ENCODE measurements at places on chromosomes 13 and 19.

DNA sequence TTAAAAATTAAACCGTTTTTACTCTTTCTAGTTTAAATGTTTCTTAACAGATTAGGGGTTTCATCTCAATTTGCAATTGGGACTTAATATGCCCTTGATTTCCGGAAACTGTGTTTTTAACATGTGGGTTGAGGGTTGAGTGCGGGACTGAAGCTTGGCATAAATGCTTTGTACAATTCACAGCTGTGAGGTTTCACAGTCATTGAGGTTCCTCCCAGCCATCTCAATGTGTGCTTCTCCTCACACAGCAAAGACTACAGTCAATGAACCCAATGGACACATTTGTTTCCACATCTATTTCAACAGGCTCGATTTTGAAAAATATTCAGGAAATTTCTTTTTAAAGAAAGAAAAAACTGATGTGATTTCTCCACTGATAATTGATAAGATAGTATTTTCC, 328.6 kb downstream of the TBC1D4 start:
- no peak overlapping the region for H3K27ac ChIP-seq
- H3K27me3 ChIP-seq, result no peaks in the 10 kb centered on the region
- H3K36me3 ChIP-seq, result no peaks in the 10 kb centered on the region
- no peaks in the 10 kb centered on the region for H3K4me1 ChIP-seq

DNA sequence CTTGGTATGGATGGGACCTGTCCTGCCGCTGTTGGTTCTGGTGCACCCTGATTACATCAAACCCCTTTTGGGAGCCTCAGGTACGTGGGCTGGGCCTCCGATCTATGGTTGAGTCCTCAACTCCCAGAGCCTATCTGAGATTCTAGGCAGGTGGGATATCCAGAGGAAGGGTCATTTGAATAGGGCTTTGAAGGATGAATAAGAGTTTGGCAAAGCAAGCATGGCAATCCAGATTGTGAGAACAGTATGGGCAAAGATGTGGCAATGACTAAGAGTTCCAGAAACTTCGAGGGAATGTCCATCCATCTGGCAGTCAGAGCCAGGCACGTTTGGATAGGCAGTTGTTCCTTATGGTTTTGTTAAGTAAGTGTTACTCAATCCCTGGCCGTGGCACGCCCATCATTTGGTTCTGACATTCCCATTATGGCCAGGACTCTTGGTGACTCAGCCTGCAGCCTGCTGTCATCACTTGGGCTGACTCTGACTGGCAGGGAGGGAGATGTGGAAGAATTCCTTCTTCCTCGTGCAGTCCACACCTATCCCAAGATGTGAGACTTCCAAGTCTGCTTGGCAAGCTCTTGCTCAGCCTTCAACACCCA, 21.5 kb downstream of the CYP4F22 start:
- no peak overlapping the region for H3K27ac ChIP-seq
- no peaks in the 10 kb centered on the region for H3K27me3 ChIP-seq
- H3K36me3 ChIP-seq, result no peaks in the 10 kb centered on the region
- no peaks in the 10 kb centered on the region for H3K4me1 ChIP-seq
- H3K4me3 ChIP-seq, result no peak overlapping the region
- DNase-seq, result no peak

- no peak for DNase-seq
- no peak overlapping the region for H3K27ac ChIP-seq
- H3K4me1 ChIP-seq, result peaks cover 10% of the 10 kb centered on the region
- H3K36me3 ChIP-seq, result no peaks in the 10 kb centered on the region
Measured at GRCh38 chr19:33227242-33227650, 1.6 kb upstream of the SLC7A10 start.

- DNase-seq, result no peak
- peaks cover 22% of the 10 kb centered on the region for H3K36me3 ChIP-seq
- no peaks in the 10 kb centered on the region for H3K4me1 ChIP-seq
- H3K27ac ChIP-seq, result no peak overlapping the region
- no peaks in the 10 kb centered on the region for H3K27me3 ChIP-seq
Measured at GRCh38 chr19:9636018-9636417, 15.0 kb upstream of the ZNF561 start.

DNA sequence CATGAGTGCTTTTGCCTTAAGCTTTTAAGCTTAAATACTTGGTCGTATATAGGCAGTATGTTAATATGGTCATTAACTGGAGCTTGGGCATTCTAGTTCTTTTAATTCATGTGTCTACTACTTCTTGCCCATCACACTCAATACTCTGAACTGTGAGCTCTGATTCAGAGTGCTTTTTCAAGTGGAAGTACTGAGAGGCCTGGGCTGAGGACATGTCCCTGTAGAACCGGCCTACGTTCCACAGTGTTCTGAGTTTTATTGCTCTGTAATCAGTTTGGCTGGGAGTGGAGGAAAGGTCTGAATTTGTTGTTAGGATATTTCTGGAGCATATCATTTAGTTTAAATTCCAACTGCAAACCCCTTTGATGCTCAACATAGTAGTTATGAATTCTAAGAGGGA, 1744.8 kb upstream of the MIR17HG start:
- H3K4me1 ChIP-seq, result no peaks in the 10 kb centered on the region
- H3K27ac ChIP-seq, result no peak overlapping the region
- no peaks in the 10 kb centered on the region for H3K36me3 ChIP-seq
- no peaks in the 10 kb centered on the region for H3K27me3 ChIP-seq

DNA sequence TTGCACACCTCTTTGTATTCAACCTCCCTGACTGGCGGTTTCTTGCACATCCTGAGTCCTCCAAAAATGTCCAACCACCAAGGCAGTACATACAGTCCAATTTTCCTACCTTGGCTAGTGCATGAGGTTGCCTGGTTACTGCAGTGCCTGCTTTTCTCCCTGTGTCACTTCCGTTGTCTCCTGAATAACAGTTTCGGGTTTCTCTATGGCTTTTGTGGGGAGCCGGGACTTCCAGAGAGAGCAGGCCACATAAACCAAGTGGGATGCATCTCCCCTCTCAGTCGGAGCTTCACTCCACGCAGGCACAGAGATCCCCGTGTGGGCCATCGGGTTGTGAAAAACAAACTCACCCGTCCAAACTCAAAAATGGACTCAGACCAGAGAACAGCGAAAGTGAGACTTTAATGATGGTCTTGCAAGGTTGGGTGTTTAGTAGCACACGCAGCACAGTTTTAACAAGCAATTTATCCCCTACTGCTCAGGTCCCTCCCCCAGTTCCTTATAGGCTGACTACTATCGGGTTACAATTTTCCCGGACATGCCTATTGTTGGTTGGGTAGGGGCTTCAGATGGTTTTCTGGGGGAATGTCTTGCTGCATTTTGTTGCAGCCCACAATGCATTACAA, 173.1 kb downstream of the POU4F1 start:
- H3K27ac ChIP-seq, result no peak overlapping the region
- H3K4me1 ChIP-seq, result peaks cover 3% of the 10 kb centered on the region
- no peaks in the 10 kb centered on the region for H3K36me3 ChIP-seq
- H3K4me3 ChIP-seq, result no peak overlapping the region
- H3K27me3 ChIP-seq, result no peaks in the 10 kb centered on the region

GRCh38 chr19:13872339-13872694, 4.6 kb upstream of the NANOS3 start:
- DNase-seq, result no peak
- H3K36me3 ChIP-seq, result no peaks in the 10 kb centered on the region
- H3K4me1 ChIP-seq, result peaks cover 4% of the 10 kb centered on the region
- H3K27me3 ChIP-seq, result no peaks in the 10 kb centered on the region
- H3K27ac ChIP-seq, result no peak overlapping the region
- H3K4me3 ChIP-seq, result peak overlapping the region; percentile 53

DNA sequence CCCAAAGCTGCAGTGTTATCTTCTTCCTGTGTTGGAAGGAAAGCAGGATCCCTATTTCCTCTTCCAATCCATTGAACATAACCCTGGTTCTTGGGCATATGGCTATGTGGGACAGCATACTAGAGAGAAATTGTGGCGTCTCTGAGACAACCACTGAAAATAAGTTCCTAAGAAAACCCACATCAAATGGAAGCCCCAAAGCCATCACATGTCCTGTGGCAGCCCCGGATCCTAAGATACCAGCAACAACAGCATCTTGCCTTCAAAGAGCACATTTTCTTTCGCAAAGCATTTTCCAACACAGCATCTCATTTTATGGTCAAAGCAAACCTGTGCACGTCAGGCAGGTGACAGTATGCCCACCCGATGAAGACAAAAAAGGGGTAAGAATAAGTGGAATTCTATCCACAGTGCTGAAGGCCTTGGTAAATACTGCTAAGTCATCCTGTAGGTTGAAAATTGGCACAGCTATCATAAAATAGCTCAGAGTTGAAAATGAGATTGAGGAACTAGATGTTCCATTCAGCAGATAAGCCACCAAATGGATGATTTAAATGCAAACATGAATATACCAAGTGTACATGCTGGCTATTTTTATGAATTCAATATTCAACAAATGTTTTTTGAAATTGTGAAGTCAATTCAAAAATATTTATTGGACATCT, 232.2 kb downstream of the DLEU7 start:
- no peaks in the 10 kb centered on the region for H3K4me1 ChIP-seq
- no peak overlapping the region for H3K4me3 ChIP-seq
- no peak for DNase-seq
- H3K27me3 ChIP-seq, result peaks cover 7% of the 10 kb centered on the region
- no peaks in the 10 kb centered on the region for H3K36me3 ChIP-seq
- H3K27ac ChIP-seq, result no peak overlapping the region

DNA sequence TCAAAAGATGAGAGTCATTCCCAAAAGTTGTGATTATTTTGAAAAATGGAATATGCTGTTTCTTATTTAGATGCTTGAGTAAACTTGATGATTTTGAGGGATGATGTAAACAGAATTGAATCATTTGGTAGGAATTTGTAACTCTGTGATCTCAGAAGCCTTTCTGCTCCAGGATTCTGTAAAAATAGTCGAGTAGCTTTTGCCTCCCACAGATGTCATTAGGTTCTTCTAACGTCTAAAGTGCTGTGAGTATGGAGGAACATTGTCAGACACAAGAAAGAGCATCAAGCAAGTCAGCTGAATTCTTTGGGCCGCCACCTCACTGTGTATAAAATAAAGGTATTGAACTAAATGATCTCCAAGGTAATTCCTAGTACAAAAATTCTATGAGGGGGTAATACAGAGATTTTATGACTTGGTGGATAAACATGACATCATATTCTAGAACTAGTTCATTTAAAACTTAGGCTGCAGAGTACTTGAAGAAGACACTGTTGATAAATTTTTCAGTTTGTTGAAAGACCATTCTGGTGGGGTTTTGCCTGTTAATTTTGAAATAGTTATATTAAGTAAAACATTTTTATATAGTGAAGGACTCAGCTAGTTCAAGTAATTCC, 1.4 kb upstream of the GPR183 start:
- peak overlapping the region; percentile 36 for H3K27ac ChIP-seq
- H3K27me3 ChIP-seq, result no peaks in the 10 kb centered on the region
- H3K36me3 ChIP-seq, result peaks cover 9% of the 10 kb centered on the region
- no peak for DNase-seq
- peaks cover 2% of the 10 kb centered on the region for H3K4me1 ChIP-seq

GRCh38 chr13:34634448-34634847, 307.6 kb upstream of the NBEA start:
- no peaks in the 10 kb centered on the region for H3K4me1 ChIP-seq
- DNase-seq, result no peak
- H3K4me3 ChIP-seq, result no peak overlapping the region
- H3K36me3 ChIP-seq, result no peaks in the 10 kb centered on the region
- H3K27me3 ChIP-seq, result no peaks in the 10 kb centered on the region

GRCh38 chr19:33947265-33947964, 150.7 kb downstream of the KCTD15 start:
- H3K4me1 ChIP-seq, result no peaks in the 10 kb centered on the region
- DNase-seq, result no peak
- H3K27me3 ChIP-seq, result no peaks in the 10 kb centered on the region
- H3K27ac ChIP-seq, result no peak overlapping the region

DNA sequence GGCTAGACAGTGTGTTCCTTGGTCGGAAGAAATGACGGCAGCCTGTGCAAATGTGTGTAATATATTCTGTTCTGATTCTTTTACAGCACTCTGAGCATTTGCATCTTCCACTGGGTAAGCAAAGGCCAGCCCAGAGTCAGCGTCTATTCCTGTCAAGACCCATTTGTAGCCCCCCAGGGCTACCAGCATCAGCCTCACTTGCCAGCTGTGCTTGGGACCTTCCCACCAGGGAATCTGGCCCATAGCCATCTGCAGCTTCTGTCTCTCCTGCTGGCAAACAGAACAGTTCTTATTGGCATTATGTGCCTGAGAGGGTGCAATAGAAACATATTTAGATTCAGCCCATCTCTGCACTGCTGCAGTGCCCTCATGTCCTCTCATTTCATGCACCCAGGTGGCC, 6.0 kb upstream of the IGLON5 start:
- no peak overlapping the region for H3K4me3 ChIP-seq
- no peaks in the 10 kb centered on the region for H3K4me1 ChIP-seq
- peaks cover 4% of the 10 kb centered on the region for H3K27me3 ChIP-seq
- H3K27ac ChIP-seq, result no peak overlapping the region
- DNase-seq, result no peak
- H3K36me3 ChIP-seq, result no peaks in the 10 kb centered on the region

DNA sequence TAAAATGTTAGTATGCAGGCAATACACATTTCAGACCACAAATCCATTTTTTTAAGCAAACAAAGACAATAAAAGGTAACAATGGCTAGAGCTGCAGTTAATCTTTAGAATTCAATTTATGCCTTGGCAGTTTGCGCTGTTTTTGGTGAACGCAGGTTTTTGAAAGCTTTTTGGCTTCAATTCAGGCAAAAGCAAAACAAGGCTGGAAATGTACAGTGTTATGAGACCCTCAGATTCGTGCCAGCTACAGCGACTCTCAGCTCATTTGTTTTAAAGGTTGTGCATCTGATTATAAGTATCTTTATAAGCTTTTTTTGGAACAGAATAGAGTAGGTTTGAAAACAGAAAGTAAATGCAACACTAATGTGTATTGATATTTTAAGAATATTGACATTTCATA, 63.6 kb upstream of the SOX1 start:
- H3K36me3 ChIP-seq, result no peaks in the 10 kb centered on the region
- no peak overlapping the region for H3K4me3 ChIP-seq
- no peak overlapping the region for H3K27ac ChIP-seq
- no peaks in the 10 kb centered on the region for H3K27me3 ChIP-seq

- no peaks in the 10 kb centered on the region for H3K36me3 ChIP-seq
- no peak overlapping the region for H3K27ac ChIP-seq
- H3K4me1 ChIP-seq, result no peaks in the 10 kb centered on the region
- no peak overlapping the region for H3K4me3 ChIP-seq
Measured at GRCh38 chr13:42760951-42761350, 20.4 kb upstream of the FAM216B start.

GRCh38 chr19:15038294-15038693, 11.0 kb upstream of the CASP14 start:
- H3K4me1 ChIP-seq, result no peaks in the 10 kb centered on the region
- no peaks in the 10 kb centered on the region for H3K36me3 ChIP-seq
- no peak for DNase-seq
- H3K27me3 ChIP-seq, result no peaks in the 10 kb centered on the region
- H3K27ac ChIP-seq, result no peak overlapping the region

DNA sequence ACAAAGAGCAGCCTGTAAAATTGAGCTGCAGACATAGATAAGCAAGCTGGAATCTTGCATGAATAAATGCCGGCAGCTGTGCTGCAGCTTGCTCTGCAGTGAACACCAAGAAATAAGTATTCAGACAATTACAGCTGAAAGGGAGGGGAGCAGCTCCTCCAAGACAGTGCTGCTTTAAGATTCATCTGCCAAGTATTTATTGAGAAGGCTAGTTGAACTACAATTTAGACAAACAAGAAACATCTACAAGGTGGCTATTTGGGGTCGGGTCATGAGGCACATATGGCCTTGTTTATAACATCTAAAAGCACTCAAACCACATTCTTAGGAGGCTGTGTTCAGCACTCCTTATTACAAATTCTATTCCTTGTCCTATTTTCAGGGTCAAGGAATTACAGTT, 34.9 kb downstream of the ZNF726 start:
- no peaks in the 10 kb centered on the region for H3K36me3 ChIP-seq
- no peaks in the 10 kb centered on the region for H3K27me3 ChIP-seq
- H3K4me3 ChIP-seq, result no peak overlapping the region
- H3K27ac ChIP-seq, result no peak overlapping the region
- no peaks in the 10 kb centered on the region for H3K4me1 ChIP-seq
- no peak for DNase-seq
